Activated naive CD4-positive, alpha-beta T cell treated with anti-CD3 and anti-CD28 coated beads, Interleukin-2, amount 50 U/mL, for 72 hours (primary cell): ENCODE measurements at places on chromosomes 2 and 18.

- DNase-seq: no peak
Measured at GRCh38 chr2:85132834-85133637, at the start of gene TCF7L1. TCF7L1 (plus strand) TSS chr2:85133392; CDS start chr2:85133685, 293 bp downstream.

DNA sequence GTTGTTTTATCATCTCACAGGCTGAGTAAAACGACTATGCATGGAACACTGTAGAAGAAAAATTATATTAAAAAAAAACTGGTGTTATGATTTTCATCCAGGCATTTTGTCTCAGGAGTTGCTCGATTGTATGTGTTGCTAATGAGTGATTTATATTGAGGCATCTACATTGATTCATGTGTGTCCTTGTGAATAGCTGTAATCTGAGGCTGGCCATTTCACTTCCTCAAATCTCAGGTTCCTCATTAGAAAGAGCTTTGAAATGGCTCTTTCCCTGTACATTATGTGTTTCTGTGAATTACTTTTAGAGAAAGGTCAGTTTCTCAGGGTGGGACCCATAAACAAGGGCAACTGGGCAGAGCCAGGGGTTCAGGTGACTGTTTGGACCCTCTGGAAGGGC is 2.3 kb downstream of the IL18R1 start:
- DNase-seq: no peak

DNA sequence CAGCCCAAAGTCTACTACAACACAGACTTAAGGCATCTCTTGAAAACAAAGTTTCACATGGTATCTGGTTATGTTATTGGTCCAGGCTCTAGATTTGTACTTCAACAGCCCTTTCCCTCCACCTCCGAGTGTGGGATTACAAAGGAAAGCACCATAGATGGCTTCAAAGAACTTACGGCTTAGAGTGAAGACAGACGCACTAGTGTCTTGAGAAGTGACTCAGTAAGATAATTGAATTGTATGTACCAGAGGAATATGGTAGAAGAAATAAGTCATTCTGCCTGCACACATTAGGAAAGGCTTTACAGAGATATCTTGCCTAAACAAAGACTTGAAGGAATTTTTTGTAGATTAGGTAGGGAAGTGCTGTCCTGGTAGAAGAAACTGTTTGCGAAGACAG is 392.3 kb upstream of the TNP1 start:
- DNase-seq: no peak

GRCh38 chr2:8578335-8579244 is 103.3 kb upstream of the ID2 start:
- no peak for DNase-seq
